ENCODE measurements at places on chromosomes 6 and 20. TPM values are rescaled to one million over a fixed set of nuclear protein-coding genes. Genes with fewer than 3 reads are reported as not detected.

RAB5IF gene
- total RNA-seq: 114 TPM

DYNLT1 gene
- 117 TPM for total RNA-seq

SPATA25 gene
- total RNA-seq: 0.63 TPM

PCK1 gene
- total RNA-seq: not detected

FAM162B gene
- not detected for total RNA-seq

C20orf202 gene
- total RNA-seq: not detected

FOXS1 gene
- total RNA-seq: not detected

POM121L2 gene
- total RNA-seq: not detected

MRPS18B gene
- total RNA-seq: 95.3 TPM

MRAP2 gene
- total RNA-seq: not detected

GSTA2 gene
- not detected for total RNA-seq

- H3K27ac ChIP-seq: no peak overlapping the region
- peaks cover 11% of the 10 kb centered on the region for H3K27me3 ChIP-seq
- no peak overlapping the region for H3K4me3 ChIP-seq
- no peak for DNase-seq
Measured at GRCh38 chr6:166153966-166154365, 13.7 kb downstream of the TBXT start.

DNA sequence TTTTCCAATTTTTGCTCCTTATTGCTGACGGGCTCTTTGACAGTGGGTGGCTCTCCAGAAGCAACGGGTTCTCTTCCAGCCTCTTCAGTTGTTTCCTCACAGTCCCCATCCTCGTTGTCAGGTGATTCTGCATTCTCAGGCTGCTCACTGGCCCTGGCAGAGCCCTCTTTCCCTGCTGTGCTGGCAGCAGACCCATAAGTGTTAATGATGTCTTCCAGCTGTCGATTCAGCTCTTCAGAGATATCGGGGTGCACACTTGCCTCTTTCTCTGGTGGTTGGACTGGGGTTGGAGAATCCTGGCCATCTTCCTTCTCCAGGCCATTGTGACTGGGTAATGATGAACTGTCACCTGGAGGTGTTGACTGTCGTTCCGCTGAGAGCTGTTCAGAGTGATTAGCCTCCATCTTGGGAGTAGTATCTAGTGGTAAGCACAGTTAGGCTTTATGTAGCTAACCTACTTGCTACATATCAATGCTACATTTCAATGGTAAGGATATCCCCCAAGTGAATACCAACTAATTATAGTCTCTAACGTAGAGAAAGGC lies 3.2 kb downstream of the TXLNB start:
- peaks cover 44% of the 10 kb centered on the region for H3K4me1 ChIP-seq
- H3K27ac ChIP-seq: no peak overlapping the region
- H3K4me3 ChIP-seq: no peak overlapping the region
- H3K36me3 ChIP-seq: no peaks in the 10 kb centered on the region

DNA sequence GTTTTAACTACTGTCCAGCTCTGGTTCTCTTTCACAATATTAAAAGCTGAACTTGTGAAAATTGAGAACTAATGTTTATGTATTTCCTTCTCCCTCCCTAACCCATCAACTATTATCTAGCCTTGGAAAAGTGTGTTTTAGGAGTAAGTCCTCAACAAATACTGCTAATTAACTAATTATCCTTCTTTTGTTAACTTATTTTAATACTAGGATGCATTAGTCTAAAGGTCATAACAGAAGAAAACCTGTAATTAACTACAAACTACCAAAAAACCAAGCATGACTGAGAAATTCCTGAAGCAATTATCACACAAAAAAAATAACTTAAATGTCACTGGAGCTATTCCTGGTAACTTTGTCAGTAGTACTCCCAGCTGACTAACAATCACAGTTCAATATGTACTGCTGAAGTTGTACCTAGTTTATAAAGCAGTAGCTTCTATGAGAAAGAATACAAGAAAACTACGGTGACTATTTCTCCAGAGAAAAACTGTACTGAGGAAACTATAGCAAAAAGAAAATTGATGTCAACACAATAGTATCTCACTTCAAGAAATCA lies 301.9 kb downstream of the LAMA2 start:
- no peaks in the 10 kb centered on the region for H3K27me3 ChIP-seq
- no peak overlapping the region for H3K27ac ChIP-seq
- no peaks in the 10 kb centered on the region for H3K4me1 ChIP-seq
- H3K4me3 ChIP-seq: no peak overlapping the region

DNA sequence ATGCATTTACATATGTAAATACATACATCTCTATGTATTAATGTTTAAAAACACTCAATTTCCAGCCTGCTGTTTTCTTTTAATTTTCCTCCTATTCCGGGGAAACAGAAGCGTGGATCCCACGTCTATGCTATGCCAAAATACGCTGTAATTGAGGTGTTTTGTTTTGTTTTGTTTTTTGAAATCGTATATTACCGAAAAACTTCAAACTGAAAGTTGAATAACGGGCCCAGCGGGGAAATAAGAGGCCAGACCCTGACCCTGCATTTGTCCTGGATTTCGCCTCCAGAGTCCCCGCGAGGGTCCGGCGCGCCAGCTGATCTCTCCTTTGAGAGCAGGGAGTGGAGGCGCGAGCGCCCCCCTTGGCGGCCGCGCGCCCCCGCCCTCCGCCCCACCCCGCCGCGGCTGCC lies 355 bp upstream of the BMP2 start:
- no peak overlapping the region for H3K4me3 ChIP-seq
- H3K4me1 ChIP-seq: peaks cover 3% of the 10 kb centered on the region
- no peak for DNase-seq
- H3K36me3 ChIP-seq: no peaks in the 10 kb centered on the region
- peaks cover 48% of the 10 kb centered on the region for H3K27me3 ChIP-seq
- no peak overlapping the region for H3K27ac ChIP-seq

- peaks cover 10% of the 10 kb centered on the region for H3K36me3 ChIP-seq
- H3K4me1 ChIP-seq: peaks cover 37% of the 10 kb centered on the region
- H3K27ac ChIP-seq: no peak overlapping the region
Measured at GRCh38 chr6:11272491-11273192, 40.2 kb upstream of the NEDD9 start.

DNA sequence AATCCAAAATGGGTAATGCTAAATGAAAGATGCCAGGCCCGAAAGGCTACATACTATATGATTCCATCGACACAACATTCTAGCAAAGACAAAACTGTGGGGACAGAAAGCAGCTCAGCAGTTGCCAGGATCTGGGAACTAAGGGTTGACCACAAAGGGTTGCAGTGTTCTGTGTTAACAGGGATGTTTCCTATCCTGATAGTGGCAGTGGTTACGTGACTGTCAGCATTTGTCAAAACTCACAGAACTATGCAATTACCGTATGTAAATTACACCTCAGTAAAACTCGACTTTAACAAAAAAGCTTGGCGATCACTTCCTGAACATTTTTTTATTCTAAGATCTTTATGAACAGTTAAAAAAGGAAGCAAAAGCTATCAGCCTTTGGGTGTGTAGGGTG lies 83.9 kb downstream of the BANF2 start:
- no peak overlapping the region for H3K27ac ChIP-seq
- DNase-seq: no peak
- no peaks in the 10 kb centered on the region for H3K4me1 ChIP-seq
- no peak overlapping the region for H3K4me3 ChIP-seq
- no peaks in the 10 kb centered on the region for H3K36me3 ChIP-seq

- no peaks in the 10 kb centered on the region for H3K4me1 ChIP-seq
- no peak for DNase-seq
- H3K27ac ChIP-seq: no peak overlapping the region
- no peaks in the 10 kb centered on the region for H3K36me3 ChIP-seq
- H3K4me3 ChIP-seq: no peak overlapping the region
Measured at GRCh38 chr20:15345287-15345686, 1007.9 kb upstream of the FLRT3 start.

- no peak overlapping the region for H3K4me3 ChIP-seq
- peaks cover 1% of the 10 kb centered on the region for H3K27me3 ChIP-seq
- H3K36me3 ChIP-seq: no peaks in the 10 kb centered on the region
- H3K4me1 ChIP-seq: no peaks in the 10 kb centered on the region
- no peak overlapping the region for H3K27ac ChIP-seq
Measured at GRCh38 chr20:10832141-10832540, 158.3 kb upstream of the JAG1 start.

- H3K27ac ChIP-seq: no peak overlapping the region
- no peaks in the 10 kb centered on the region for H3K4me1 ChIP-seq
- H3K4me3 ChIP-seq: no peak overlapping the region
- H3K36me3 ChIP-seq: no peaks in the 10 kb centered on the region
Measured at GRCh38 chr20:47927944-47928343, 142.7 kb upstream of the SULF2 start.

- peaks cover 16% of the 10 kb centered on the region for H3K4me1 ChIP-seq
- no peak overlapping the region for H3K27ac ChIP-seq
- H3K36me3 ChIP-seq: peaks cover 4% of the 10 kb centered on the region
- no peak overlapping the region for H3K4me3 ChIP-seq
Measured at GRCh38 chr20:52103335-52103912, 88.2 kb downstream of the ZFP64 start.

GRCh38 chr20:25008388-25009217 lies 16.1 kb upstream of the APMAP start:
- no peak overlapping the region for H3K27ac ChIP-seq
- H3K4me3 ChIP-seq: no peak overlapping the region
- H3K27me3 ChIP-seq: no peaks in the 10 kb centered on the region
- H3K4me1 ChIP-seq: no peaks in the 10 kb centered on the region
- H3K36me3 ChIP-seq: peaks cover 14% of the 10 kb centered on the region

DNA sequence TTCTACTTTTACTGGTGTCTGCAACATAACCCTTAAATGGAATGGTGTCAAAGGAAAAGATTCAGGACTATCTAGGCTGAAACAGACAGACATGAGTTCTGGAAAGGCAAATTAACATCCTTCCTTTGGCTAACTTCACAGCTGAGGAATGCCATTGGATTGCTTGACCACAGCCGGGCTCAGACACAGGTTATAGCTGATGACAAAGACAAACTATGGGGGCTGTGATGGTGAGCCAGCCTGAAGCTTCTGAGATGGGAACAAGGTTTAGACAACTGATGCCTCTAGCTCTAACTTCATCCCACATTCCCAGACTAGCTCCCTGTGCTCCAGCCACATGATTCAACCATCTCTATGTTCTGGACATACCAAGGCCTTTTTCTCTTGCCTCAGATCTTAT lies 15.3 kb downstream of the POLR1C start:
- H3K4me1 ChIP-seq: no peaks in the 10 kb centered on the region
- no peak overlapping the region for H3K4me3 ChIP-seq
- no peaks in the 10 kb centered on the region for H3K27me3 ChIP-seq
- no peak overlapping the region for H3K27ac ChIP-seq
- peaks cover 49% of the 10 kb centered on the region for H3K36me3 ChIP-seq
- DNase-seq: no peak

- no peak overlapping the region for H3K27ac ChIP-seq
- DNase-seq: no peak
- H3K36me3 ChIP-seq: no peaks in the 10 kb centered on the region
- no peak overlapping the region for H3K4me3 ChIP-seq
- no peaks in the 10 kb centered on the region for H3K4me1 ChIP-seq
- peaks cover 6% of the 10 kb centered on the region for H3K27me3 ChIP-seq
Measured at GRCh38 chr20:38173237-38174156, 8.4 kb upstream of the TGM2 start.

DNA sequence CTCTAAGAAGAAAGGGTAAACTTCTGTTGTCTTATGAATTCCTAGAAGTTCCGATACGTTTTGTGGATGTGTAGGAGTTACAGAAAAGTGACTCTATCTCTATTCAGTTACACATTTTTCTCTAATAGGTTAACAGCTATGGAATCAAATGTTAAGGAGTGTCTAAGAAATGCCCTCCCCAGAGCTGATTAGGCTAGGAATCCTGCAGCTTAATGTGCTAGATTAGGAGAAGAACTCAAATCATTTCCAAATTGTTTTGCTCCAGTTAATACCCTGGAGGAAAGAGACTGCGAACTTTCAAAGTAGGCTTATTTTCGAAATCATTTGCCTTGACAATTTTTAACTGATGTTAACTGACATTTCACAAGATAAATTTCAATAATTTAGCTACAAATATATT lies 51.9 kb downstream of the IBTK start:
- no peaks in the 10 kb centered on the region for H3K4me1 ChIP-seq
- no peaks in the 10 kb centered on the region for H3K27me3 ChIP-seq
- no peak for DNase-seq
- peaks cover 28% of the 10 kb centered on the region for H3K36me3 ChIP-seq
- H3K4me3 ChIP-seq: no peak overlapping the region

- H3K36me3 ChIP-seq: no peaks in the 10 kb centered on the region
- H3K27me3 ChIP-seq: no peaks in the 10 kb centered on the region
- no peak overlapping the region for H3K27ac ChIP-seq
Measured at GRCh38 chr6:85163156-85164080, 286.5 kb upstream of the NT5E start.

DNA sequence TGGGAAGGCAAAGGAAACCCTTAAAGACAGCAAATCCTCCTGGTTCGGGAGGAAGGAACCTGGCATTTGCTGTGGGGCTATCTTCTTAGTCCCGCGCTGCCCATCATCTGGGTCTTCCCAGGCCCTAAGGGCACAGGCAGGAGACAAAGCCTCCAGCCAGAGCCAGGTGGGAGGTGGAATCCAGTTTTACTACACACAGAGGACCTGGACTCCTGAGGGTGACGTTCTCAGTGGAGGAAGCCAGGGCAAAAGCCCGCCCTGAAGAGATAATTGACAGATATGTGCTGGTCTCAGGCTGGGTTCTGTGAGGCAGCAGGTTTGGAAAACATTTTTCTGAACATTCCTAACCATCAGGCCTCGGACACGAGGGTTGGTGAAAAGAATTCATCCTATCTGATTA lies 88.4 kb upstream of the AGPAT4 start:
- no peak overlapping the region for H3K4me3 ChIP-seq
- DNase-seq: no peak
- H3K27me3 ChIP-seq: no peaks in the 10 kb centered on the region
- H3K36me3 ChIP-seq: peaks cover 5% of the 10 kb centered on the region
- H3K27ac ChIP-seq: no peak overlapping the region
- H3K4me1 ChIP-seq: no peaks in the 10 kb centered on the region

GRCh38 chr20:36808317-36809257 lies 35.0 kb upstream of the DSN1 start:
- peak; percentile 83 for DNase-seq
- peaks cover 3% of the 10 kb centered on the region for H3K4me1 ChIP-seq
- no peaks in the 10 kb centered on the region for H3K27me3 ChIP-seq
- no peaks in the 10 kb centered on the region for H3K36me3 ChIP-seq

DNA sequence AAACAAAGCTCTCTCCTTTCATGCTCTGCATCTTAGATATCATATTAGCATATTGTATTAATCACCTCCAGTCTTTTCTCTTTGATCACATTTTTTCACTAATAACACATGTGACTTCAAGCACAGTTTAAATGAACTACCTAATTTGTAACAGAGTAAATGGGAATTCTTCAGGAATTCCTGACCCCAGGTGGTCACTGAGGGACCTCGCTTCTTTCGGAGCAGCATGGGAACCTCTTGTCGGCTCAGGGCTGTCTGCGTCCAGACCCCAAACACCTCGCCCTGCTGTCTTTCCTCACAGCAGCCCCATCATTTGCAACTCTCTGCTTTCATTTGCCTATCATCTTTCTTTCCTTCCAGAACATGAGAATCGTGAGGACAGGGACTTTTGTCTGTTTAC lies 103.5 kb downstream of the DACT2 start:
- no peak for DNase-seq
- H3K27me3 ChIP-seq: peaks cover 3% of the 10 kb centered on the region
- H3K4me3 ChIP-seq: no peak overlapping the region
- H3K27ac ChIP-seq: no peak overlapping the region
- H3K36me3 ChIP-seq: no peaks in the 10 kb centered on the region

- peak; percentile 72 for DNase-seq
- peak overlapping the region; percentile 42 for H3K4me3 ChIP-seq
- peaks cover 6% of the 10 kb centered on the region for H3K27me3 ChIP-seq
- H3K4me1 ChIP-seq: peaks cover 77% of the 10 kb centered on the region
Measured at GRCh38 chr6:156395276-156395675, 381.9 kb upstream of the ARID1B start.
